ENCODE measurements at places on chromosomes 12 and 14. TPM values are rescaled to one million over a fixed set of nuclear protein-coding genes. Genes with fewer than 3 reads are reported as not detected.

GRCh38 chr12:50665170-50665569, 98.7 kb upstream of the ATF1 start:
- DNase-seq = no peak

- DNase-seq = no peak
Measured at GRCh38 chr14:54711812-54712464, 145.0 kb downstream of the SAMD4A start.

DNA sequence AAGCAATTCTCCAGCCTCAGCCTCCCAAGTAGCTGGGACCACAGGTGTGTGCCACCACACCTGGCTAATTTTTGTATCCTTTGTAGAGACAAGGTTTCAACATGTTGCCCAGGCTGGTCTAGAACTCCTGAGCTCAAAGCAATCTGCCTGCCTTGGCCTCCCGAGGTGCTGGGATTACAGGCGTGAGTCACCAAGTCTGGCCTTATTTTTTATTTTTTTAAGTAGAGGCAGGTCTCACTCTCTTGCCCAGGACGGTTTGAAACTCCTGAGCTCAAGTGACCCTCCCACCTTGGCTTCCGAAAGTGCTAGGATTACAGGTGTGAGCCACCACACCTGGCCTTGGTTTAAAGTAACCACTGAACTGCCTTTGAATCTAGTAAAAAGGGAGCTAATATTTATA, 56.8 kb downstream of the SPPL3 start:
- no peak for DNase-seq

GRCh38 chr14:32202491-32202997, 525 bp downstream of the RNU6-8 start:
- DNase-seq = peak; percentile 5

DNA sequence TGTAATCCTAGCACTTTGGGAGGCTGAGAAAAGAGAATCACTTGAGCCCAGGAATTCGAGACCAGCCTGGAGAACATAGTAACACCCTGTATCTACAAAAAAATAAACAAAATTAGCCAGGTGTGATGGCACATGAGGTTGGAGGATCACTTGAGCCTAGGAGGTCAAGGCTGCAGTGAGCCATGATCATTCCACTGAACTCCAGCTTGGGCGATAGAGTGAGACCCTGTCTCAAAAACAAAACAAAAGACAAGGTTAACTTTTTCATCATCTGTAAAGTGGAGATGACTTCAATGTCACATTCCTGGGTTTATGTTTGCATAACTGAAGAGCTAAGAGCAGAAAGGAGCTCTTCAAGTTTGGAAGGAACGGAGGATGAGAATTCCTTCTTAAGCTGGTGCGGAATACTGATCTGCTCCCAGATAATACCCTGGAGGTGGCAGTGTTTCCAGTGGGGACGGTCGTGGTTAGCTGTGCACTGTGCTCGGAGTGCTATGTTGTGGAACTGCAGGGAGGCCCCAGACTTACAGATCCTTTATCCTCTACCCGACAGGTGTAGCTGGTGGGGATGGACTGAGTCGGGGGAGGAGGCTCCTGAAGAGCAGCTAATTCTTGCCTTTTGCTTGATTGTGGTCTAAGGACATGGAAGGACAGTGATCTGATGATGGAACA, 22.5 kb upstream of the BICD1 start:
- no peak for DNase-seq

GRCh38 chr12:112121780-112122565, 3.4 kb upstream of the TRAFD1 start:
- peak; percentile 52 for DNase-seq

Gene MAP3K9
- 27.7 TPM for total RNA-seq

Measured in cerebellum (tissue), 4 donors.